ENCODE measurements at places on chromosomes 4 and X. TPM values are rescaled to one million over a fixed set of nuclear protein-coding genes. Genes with fewer than 3 reads are reported as not detected.

- H3K36me3 ChIP-seq, result no peaks in the 10 kb centered on the region
- no peak for DNase-seq
- no peaks in the 10 kb centered on the region for H3K4me1 ChIP-seq
- no peaks in the 10 kb centered on the region for H3K27me3 ChIP-seq
Observed at GRCh38 chr4:112002248-112002661, 143.0 kb upstream of the FAM241A start.

- no peak for DNase-seq
- H3K4me1 ChIP-seq, result no peaks in the 10 kb centered on the region
- no peak overlapping the region for H3K27ac ChIP-seq
- peaks cover under 1% of the 10 kb centered on the region for H3K36me3 ChIP-seq
Observed at GRCh38 chr4:82947498-82947897, 47.0 kb downstream of the THAP9 start.

DNA sequence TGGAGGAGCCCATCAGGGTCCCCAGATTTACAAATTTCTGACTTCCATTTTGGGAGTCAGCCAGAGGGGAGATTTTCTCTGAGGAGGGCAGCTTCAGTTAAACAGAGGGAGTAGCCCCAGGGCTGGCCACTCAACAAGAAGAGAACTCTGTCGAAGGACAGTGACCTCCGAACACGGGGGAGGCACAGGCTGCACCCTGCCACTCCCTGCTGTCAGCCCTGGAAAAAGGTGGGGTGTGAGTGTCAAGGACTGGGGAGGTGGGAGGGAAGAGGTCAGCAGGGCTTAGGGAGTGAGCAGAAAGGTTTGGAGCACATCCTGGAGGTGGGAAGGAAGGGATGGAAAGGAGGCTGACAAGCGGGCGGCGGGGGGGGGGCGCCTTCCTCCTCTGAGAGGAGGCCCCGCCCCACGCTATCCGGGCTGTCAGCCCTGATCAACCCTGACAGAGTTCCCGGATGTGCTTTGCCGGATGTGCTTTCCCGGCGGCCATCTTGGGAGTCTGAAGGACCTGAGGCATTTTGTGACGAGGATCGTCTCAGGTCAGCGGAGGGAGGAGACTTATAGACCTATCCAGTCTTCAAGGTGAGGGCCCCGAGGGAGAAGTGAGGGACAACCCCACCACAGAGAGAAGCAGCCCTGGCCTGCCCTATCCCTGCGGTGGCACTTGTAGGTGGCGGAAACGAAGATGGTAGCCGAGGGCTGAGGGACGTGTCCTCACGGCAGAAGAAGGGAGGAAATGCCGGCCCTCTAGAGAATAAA is at the start of gene MAGEC1:
Gene MAGEC1 (plus strand): TSS at position 495 of the 756 bp plus-strand sequence. CDS start 1,179 bp downstream, outside the sequence.
- H3K27me3 ChIP-seq, result no peaks in the 10 kb centered on the region
- H3K27ac ChIP-seq, result no peak within 1 kb of the TSS
- H3K4me3 ChIP-seq, result no peak within 1 kb of the TSS
- no peak for DNase-seq
- no peaks in the 10 kb centered on the region for H3K36me3 ChIP-seq

- H3K27ac ChIP-seq, result peak overlapping the region; percentile 54
- no peak for DNase-seq
- no peaks in the 10 kb centered on the region for H3K27me3 ChIP-seq
- H3K36me3 ChIP-seq, result no peaks in the 10 kb centered on the region
Observed at GRCh38 chr4:6956434-6957147, 47.0 kb downstream of the TBC1D14 start.

DNA sequence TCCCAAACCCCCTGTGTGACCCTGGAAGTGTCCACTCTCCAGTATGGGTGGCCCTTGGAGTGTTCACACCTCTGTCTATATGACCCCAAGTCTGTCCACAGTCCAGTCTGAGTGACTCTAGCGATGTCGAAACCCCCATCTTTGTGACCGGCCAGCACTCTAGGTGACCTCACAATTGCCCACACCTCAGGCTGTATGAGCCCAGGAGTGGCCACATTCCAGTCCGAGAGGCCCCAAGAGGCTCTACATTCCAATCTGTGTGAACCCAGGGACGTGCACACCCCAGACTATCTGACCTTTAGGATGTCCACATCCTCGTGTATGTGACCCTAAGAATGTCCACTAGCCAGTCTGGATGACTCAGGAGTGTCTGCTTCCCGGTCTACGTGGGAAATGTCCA is 7.3 kb upstream of the GLOD5 start:
- H3K4me1 ChIP-seq, result no peaks in the 10 kb centered on the region
- H3K4me3 ChIP-seq, result no peak overlapping the region
- no peak overlapping the region for H3K27ac ChIP-seq
- DNase-seq, result no peak
- H3K27me3 ChIP-seq, result no peaks in the 10 kb centered on the region

DNA sequence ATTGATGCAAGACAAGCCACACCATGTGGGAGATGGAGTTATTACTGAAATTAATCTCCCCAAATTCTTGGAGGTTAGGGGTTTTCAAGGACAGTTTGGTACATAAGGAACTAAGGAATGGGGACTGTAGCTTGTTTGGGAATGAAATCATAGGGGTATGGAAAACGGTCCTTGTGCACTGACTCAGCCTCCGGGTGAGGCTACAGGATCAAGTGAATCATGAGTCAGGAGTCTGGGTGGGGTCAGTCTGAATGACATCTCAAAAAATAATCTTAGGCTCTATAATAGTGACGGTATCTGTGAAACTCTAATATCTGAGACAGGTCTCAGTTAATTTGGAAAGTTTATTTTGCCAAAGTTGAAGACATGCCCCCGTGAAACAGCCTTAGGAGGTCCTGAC is 128.5 kb upstream of the CYSLTR1 start:
- no peak overlapping the region for H3K27ac ChIP-seq
- no peaks in the 10 kb centered on the region for H3K27me3 ChIP-seq

- DNase-seq, result no peak
- H3K27ac ChIP-seq, result no peak overlapping the region
- H3K27me3 ChIP-seq, result no peaks in the 10 kb centered on the region
- H3K4me3 ChIP-seq, result no peak overlapping the region
- H3K4me1 ChIP-seq, result no peaks in the 10 kb centered on the region
- no peaks in the 10 kb centered on the region for H3K36me3 ChIP-seq
Observed at GRCh38 chr4:104915373-104915772, 231.3 kb upstream of the TET2 start.

GRCh38 chr4:184825896-184826690 is at the start of gene ACSL1:
Gene ACSL1, minus strand, starts transcription at chr4:184825968. Its CDS starts 22,454 bp downstream, at chr4:184803514.
- H3K4me3 ChIP-seq, result peak within 1 kb of the TSS; percentile 96
- H3K27me3 ChIP-seq, result peaks cover 5% of the 10 kb centered on the region
- peak within 1 kb of the TSS; percentile 77 for H3K27ac ChIP-seq
- peak; percentile 93 for DNase-seq
- H3K4me1 ChIP-seq, result peaks cover 12% of the 10 kb centered on the region

AMER1 gene
- 5.7 TPM for total RNA-seq

PDLIM3 gene
- total RNA-seq, result 19.6 TPM

Measured in kidney (tissue), 22 donors.